ENCODE measurements at places on chromosomes 5 and 9. TPM values are rescaled to one million over a fixed set of nuclear protein-coding genes. Genes with fewer than 3 reads are reported as not detected.

TAF11L6 gene
- total RNA-seq: not detected

GRCh38 chr5:90384389-90384788 is 25.2 kb downstream of the CETN3 start:
- DNase-seq: no peak

DNA sequence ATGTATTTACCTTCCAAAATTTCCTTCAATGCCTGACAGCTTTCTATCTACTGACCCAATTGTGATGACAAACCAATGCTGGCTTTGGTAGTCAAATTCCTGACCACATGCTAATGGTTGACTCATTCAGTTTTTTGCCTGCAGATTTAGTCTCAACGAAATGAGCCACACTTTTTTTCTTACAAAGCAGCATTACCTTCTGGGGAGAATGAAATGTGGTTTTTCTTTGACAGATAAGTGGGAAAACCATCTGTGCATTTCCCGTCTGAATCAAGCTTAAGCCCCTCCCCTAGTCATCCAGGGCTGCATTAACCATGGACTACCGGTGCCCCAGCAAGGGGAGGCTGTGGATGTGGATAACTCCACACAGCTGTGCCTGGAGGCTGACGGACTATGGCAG is 99.6 kb upstream of the TAF11L2 start:
- no peak for DNase-seq

GRCh38 chr5:142445266-142445665 is 120.4 kb upstream of the SPRY4 start:
- no peak for DNase-seq

GRCh38 chr9:72982146-72982799 is 29.4 kb upstream of the ALDH1A1 start:
- DNase-seq: no peak

- DNase-seq: no peak
These were observed 8.8 kb downstream of the PRXL2C start for GRCh38 chr9:96646081-96646991.

- DNase-seq: no peak
These were observed 20.7 kb upstream of the MGAT1 start for GRCh38 chr5:180823346-180823745.

DNA sequence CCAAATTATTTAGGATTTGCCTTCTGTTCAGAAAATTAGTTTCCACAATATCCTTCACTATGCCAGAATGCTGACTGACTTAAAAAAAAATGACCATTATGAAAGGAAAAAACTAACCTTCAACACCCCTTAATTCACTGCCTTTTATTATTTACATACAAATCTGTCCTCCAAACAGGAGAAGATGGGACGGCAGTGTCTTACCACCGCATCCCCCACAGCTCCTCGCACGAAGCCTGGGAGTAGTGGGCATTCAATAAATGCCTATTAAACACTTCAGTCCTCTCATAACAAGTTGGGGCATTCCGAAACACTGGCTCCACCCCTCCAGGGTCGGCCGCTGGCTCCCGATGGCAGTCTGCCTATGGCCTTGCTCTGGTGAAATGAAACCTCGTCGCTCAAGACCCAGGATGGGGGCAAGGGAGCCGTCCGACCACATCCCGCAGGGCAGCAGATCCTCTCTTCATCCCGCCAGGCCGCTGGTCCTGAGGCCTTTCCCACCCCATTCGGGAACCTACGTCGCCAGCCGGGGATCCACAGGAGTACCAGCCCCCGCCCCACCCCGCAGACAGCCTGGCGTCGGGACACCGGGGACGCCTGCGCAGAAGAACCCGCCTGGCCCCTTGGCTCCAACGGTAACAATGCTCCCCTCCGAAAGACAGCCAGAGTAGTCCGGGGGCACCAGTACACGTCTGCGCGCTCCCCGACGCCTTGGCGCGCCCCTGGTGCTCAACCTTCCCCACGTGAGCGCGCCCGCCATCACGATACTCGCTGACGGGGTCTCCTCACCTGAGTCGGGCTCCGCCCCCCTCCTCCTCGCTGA is 613 bp downstream of the ZBTB5 start:
- DNase-seq: peak; percentile 83

- DNase-seq: no peak
These were observed 102.0 kb downstream of the PHF2 start for GRCh38 chr9:93678199-93679019.

DNA sequence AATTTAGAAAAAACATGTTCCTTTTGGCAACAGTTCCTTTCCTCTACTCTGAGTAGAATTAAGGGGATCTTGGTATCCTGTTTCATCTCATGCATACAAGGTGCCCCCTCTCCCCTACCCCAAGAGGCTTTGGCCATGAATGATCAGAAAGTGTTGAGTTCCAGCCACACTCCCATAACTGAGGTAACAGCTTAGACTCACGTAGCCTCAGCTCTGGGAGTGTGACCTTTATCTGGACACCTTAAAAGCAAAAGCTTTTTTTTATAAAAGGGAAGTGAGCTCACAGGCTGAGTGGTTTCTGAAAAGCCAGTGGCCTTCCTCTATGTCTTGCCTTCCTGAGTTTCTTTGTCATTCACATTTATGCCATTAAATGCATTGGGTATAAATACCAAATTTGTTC is 900 bp upstream of the HAVCR2 start:
- no peak for DNase-seq
